Kidney epithelial cell (primary cell): ENCODE measurements at places on chromosomes 12 and 14. TPM values are rescaled to one million over a fixed set of nuclear protein-coding genes. Genes with fewer than 3 reads are reported as not detected.

The FOXM1 gene
- 12.2 and 14.3 TPM in 2 replicates for total RNA-seq

The DIO2 gene
- total RNA-seq: 0.07 TPM in 1 of 2 replicates, not detected in the other

DNA sequence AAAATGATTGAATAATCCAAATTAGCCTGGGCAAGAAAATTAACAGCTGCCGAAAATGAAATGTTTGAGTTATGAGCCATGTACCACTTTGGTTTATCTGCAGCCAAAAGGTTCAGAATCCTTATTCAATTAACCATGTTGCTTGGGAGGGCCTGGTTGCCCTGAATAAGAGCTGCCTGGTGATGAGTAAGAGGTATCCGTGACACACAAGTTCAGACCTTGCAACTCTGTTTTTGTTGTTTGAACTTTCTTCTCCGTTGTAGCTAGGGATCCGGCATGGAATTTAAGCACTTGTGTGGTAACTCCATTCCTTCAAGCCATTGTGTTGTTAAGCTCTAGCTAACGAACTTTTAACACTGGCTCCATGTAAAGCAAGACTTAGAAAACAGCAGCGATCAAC is 35.7 kb downstream of the FOXA1 start:
- DNase-seq: no peak

The STON2 gene
- 17.9 and 20.2 TPM in 2 replicates for total RNA-seq

DNA sequence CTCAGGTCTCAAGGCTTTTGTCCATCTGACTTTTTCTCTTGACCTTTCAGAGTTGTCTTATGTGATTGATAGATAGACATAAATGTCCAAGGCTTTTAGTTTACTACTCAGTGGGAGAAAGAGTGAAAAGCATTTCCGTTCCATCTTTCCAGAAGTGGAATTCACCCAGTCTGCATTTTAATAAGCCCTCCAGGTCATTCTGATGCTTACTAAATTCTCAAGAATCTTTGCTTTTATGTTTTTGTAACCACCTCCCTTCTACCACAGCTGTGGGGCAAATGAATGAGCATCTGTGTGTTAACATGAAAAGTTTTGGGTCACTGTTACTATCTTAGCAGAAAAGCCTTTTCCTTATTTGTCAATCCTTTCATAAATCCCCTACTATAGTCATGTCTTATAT is 251.4 kb downstream of the LRIG3 start:
- DNase-seq: no peak

The MMAB gene
- total RNA-seq: 39.8 and 48.1 TPM in 2 replicates

DNA sequence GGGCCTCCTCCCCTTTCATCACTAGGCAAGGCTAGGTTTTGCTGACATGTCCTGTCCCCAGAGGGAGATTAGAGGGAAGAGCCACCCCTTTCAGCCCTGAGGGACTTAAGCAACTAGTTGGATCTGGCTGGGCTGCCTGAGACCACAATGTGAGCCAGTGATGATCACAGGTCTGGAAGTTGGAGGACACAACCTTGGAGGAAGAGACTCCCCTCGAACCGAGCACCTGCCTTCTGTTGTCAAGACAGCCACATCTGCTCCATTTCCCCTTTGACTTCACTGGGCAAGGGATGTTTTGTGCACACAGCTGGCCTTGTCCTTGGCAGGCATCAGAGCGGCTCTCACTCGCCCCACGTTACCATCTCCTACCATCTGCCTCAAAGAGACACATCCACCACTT is 31.4 kb downstream of the MVK start:
- no peak for DNase-seq

The KRT3 gene
- not detected in 2 replicates for total RNA-seq

- no peak for DNase-seq
Observed at GRCh38 chr12:8033153-8034044, 883 bp downstream of the FOXJ2 start.

DNA sequence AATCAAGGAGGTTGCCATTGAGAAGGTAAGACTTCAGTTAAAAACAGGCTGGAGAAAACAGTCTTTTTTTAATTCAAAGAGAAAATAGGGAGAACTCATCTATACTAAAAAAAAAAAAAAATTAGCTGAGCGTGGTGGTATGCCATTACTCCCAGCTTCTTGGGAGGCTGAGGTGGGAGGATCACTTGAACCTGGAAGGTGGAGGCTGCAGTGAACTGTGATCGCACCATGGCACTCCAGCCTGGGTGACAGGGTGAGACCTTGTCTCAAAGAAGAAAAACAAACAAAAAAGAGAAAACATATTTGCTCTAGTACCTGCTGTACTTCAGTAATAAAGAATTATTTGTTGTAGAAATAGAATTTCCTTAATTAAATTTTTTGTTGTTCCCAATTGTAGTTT is 68.6 kb downstream of the DNAH10 start:
- no peak for DNase-seq

The AKAP3 gene
- 4.0 and 6.6 TPM in 2 replicates for total RNA-seq

The ACSS3 gene
- total RNA-seq: 5.5 and 9.2 TPM in 2 replicates
